ENCODE measurements at places on chromosomes 7 and 10.
A peak's percentile ranks its signal among the peaks of the same experiment; 100 is the strongest.

DNA sequence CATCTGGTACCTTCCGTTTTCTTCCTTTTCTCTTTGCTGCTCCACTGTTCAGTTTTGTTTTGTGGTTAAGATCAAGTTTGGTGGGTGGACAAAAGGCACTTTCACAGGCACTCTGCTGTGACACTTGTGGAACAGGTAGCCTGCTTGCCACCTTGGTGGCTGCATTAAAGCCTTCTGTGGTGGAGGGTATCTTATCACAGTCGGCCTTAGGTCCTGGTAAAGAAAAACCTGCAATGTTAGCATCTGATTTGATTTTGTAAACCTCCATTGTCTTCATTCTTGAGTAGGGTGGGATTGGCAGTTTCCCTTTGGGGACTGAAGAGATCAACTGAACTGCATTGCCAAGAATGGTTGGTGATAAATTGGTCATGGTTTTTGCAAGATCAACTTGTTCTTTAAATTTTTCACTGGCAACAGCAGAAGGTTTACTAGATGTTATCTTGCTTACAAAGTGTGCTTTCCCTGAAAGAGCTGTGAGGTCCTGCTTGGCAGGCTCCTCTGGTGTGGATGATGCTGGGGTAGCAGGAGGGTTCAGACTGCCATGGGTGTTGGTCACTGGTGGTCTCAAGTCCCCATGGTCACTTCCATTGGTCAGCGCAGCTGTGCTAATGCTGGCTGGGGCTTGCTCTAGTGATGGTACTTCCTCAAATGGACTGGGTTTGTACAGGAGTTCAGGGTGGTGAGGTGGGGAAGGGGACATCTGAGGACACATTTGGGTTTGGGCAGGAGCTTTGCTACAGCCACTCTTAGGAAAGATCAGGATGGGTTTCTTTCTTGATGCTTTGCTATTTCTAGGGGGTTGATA, 182.2 kb downstream of the ZNF438 start:
- no peak for DNase-seq

DNA sequence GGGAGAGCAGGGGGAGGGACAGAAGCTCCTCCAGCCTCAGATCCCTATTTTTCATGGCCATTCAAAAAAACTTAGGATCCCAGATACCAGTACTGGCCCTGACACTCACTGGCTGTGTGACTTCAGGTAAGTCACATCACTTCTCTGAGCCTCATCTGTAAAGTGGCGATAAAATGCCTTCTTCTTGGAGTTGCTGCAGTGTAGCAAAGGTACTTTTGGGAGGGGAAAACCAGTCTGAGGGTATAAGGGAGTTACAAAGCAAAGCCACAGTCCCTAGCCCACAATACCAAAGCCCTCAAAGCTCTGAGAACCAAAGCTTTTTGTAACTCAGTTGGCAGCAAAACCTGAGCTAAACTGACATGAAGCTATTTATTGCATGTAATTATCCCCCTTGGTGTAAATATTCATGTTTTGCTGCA, 43.4 kb upstream of the COL13A1 start:
- no peak for DNase-seq

DNA sequence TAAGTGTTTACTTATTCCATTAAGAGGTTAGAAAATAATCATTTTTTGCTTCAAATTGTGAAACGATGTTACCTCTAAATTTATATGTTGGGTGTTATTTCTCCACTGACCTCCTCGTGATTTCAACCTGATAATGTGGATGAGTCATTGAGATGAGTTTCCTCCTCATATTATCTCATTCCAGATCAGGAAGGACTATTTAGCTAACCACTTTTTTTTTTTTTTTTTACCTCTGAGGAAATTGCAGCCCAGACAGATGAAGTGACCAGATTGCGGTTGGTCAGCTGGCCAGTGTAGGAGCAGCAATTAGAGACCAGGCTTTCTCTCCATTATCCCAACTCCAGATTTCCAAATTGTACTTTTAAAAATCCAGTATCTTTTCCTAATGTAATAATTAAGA, 248.7 kb downstream of the FZD1 start:
- no peak for DNase-seq

GRCh38 chr10:48677625-48678024, 7.0 kb upstream of the WDFY4 start:
- DNase-seq, result no peak

GRCh38 chr7:111438369-111439289, 123.7 kb downstream of the IMMP2L start:
- no peak for DNase-seq

DNA sequence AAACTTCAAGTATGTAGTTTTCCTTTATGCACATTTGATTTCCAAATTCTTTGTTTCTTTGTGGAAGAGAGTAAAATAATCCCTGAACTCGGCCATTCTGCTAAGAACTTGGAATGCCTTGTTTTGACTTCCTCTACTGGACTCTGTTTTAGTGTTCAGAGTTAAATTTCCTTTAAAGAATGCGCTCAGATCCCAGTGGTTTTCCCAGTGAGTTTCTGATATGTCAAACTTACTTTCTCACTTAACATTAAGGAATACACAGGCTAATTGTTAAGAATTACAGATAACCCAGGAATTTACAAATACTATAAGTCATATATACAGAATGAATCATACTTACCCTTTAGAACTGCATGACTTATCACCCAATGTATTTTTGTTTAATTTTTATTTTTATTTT, 1067.6 kb upstream of the CELF2 start:
- no peak for DNase-seq

DNA sequence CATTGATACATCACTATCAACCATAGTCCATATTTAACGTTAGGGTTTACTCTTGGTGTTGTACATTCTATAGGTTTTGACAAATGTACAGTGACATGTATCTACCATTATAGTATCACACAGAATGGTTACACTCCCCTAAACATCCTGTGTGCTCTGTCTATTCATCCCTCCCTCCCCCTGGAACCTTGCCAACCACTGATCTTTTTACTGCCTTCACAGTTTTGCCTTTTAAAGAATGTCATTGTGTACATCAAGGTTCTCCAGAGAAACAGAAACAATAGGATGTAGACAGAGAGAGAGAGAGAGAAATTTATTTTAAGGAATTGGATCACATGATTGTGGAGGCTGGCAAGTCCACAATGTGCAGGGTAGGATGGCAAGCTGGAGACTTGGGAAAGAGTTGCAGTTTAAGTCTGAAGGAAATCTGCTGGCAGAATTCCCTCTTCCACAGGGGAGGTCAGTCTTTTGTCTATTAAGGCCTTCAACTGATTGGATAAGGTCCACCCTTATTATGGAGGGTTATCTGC, 45.1 kb upstream of the CCNJ start:
- DNase-seq, result peak; percentile 35

DNA sequence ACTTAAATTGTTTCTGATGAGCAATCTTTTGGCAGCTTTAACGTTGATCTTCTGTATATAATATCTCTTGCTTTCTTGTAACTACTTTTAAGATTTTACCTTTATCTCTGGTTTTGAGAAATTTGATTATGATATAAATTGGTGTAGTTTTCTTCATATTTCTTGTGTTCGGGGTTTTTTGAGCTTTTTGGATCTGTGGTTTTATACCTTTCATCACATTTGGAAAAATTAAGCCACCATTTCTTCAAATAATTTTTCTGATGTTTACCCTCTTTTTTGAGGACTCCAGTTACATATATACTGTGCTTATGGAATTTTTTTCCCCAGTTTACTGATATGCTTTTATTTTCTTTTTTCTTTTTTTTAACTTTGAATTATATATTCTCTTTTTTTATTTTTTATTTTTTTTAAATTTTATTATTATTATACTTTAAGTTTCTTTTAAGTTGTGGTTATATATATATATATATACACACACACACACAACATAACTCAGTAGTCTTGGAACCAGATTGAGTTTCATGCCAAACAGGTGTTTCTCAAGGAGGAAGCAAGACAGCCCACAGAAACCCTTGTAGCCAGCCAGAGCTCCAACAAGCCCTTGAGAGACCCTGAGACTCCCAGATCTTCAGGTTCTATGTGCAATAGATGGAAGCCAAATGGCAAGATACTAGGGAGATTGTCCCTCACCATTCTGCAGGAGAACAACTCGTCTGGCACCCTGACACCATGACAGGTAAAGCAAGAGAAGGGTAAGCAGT, 27.5 kb upstream of the NME8 start:
- no peak for DNase-seq

- peak; percentile 72 for DNase-seq
Observed at GRCh38 chr10:99548041-99548530, 15.3 kb downstream of the NKX2-3 start.

DNA sequence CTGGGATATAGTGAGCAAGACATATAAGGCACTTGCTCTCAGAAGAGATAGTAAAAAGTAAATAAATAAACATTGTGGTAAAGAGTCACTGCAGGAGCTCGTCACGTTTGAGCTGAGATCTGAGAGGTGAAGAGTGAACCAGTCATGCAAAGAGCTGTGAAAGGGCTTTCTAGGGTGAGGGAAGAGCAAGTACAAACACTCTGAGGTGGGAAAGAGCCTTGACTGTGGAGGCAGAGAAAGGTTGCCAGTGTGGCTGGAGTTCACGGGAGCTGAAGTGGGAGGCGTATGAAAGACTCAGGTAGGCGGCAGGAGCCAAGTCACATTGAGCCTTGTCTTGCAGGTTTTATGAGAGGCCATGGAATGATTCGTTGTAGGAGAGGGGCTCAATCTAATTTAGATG, 141.0 kb downstream of the C1GALT1 start:
- no peak for DNase-seq

DNA sequence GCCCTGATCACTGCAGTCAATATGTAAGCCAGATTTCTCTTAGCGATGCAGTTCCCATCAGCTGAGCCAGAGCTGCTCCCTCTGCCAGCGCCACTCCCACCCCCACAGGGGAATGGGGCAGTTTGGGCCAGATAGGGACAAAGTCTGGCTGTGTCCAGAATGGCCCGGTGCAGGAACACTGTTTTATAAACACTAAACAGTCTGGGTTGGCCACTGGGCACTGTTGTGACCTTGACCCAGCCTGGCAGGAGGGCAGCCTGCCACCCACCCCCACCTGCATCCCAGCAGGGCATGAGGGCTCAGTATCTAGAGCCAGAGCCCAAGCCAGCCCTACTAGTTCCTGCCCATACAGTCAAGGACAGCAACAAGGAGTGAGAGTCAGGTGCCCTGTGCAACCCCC, 1.3 kb downstream of the OGDHL start:
- no peak for DNase-seq

GRCh38 chr10:260819-261429, 125.7 kb downstream of the ZMYND11 start:
- no peak for DNase-seq

GRCh38 chr10:117631276-117632145, 89.0 kb downstream of the EMX2 start:
- DNase-seq, result no peak

DNA sequence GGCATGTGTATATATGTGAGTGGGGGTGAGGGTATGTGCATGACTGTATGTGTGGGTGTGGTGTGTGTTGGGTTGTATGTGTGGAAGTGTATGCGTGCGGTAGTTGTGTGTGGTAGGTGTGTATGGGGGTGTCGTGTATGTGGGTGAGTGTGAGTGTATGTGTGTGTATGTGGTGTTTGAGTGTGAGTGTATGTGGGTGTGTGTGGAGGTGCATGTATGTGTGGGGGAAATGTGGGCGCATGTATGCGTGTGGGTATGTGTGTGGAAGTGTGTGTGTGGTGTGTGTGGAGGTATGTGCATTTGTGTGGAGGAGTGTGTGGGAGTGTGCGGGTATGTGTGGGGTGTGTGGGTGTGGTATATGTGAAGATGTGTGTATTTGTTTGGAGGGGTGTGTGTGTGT, 269.5 kb downstream of the GPR158 start:
- DNase-seq, result no peak

Data from SK-MEL-5 (cell line).